ENCODE measurements at places on chromosomes 1 and 21.

DNA sequence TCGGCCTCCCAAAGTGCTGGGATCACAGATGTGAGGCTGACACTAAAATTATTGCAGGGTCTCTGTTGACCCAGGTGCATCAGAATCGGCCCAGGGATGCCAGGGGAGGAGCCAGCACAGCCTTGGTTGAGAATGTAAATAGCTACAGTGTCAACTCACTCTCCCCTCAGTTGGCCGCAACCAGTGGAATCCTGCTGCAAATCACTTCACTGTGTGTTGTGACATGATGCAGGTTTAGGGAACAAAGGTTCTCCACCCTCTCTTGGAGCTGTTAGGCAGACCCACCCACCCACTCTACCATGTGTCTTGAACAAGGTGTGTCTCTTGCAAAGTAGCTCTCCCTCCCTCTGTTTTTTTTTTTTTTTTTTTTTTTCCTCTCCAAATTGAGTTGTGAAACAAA lies 60.5 kb upstream of the SOD1 start:
- no peak for DNase-seq

DNA sequence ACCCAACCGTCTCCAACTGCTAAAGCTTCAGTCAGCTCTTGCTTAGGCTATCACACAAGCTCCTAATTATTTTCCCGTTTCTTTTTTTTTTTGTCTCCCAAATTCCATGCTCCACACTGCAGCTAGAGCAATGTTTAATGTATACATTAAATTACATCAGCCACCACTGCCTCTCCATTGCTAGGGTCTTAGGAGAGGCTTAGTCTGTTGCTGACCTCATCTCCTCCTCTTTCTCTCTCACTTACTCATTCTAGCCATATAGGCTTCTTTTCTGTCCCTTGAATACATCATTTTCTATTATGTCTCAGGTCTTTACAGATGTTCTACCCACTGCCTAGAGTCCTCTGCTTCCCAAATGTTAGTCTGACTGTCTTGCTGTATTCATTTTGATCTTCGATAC lies 138.1 kb upstream of the ST6GALNAC5 start:
- DNase-seq = no peak

DNA sequence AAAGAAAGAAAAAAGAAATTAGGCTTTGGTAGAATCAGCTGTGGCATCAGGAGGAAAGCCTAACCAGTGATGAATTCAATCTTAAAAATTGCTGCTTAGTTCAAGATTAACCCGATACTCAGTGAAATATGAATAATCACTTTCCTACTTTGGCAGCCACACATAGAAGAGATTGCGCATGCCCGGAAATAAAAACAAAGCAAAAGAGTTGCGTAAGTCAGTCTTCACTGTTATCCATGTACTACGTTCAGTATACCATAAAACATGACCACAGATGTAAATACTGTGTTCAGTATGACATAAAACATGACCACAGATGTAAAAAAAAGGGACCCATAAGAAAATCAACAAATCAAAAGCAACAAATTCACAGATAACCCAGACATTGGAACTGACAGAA lies 19.2 kb downstream of the CD1D start:
- DNase-seq = no peak

GRCh38 chr1:179788259-179788658 lies 45.2 kb downstream of the FAM163A start:
- no peak for DNase-seq

DNA sequence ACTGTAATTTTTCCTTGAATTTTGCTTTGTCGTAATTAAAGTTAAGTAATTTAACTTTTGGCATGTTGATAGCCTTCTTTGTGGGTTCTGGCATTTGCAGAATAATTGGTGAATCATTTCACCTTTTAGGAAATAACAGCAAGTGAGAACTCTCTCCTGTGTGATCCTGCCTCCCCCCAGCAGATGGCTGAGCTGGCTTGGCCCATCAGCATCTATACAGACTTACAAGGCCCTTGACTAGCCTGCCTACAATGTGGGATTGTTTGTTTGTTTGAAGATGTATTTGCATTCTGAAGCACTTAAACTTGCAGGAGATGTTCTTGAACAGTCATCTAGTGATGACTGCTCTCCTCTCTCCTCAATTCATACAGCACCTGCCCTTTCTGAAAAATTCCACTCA lies 55.9 kb downstream of the MACO1 start:
- DNase-seq = no peak

DNA sequence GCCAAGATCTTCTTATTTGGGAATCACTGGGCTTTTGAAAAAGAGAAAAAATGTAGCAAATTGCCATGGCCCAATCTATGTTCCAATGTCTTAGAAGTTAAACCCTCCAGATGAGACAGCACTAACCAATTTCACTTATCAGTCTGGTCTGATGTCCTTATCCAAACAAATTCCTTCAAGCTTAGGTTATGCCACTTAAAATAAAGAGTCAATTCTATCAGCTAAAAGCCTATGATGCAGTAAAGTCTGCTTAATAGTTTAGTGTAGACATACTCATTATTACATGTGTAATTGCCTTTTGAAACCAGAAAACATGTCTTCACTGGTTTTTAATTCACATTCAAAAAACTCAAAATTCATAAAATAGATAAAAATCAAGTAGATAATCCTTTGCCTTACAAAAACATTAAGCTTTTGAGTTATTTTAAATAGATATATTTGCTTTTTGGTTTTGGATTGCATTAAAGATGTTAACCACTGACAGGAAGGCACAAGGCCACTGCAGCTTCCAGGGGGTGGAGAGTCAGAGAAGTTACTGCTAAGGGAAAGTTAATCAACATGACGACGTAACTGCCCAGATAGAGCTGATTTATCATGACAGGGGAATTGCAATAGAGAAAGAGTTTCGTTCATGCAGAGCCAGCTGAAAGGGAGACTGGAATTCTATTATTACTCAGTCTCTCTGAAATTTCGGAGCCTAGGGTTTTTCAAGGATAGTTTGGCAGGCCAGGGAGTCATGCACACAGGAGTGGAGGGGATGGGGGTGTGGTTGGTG lies 106.1 kb downstream of the MAP3K21 start:
- DNase-seq = no peak

DNA sequence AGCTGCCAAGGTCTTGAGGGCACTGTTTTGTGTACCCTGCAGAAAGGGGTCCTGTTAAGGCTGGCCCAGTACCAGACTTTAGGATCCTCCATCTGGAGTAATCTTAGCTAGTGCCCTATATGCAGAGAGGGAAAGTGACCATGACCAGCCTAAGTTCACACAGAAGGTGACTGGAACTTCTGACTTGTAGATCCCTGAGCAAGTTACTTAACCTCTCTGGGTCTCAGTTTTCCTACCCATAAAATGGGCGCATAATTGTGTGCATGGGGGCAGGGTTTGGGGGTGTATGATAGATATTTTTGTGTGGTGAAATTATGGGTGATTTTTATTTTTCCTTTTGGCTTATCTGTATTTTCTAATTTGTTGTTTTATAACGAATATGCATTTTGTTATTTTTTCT lies 3.3 kb upstream of the SHISAL2A start:
- no peak for DNase-seq

- no peak for DNase-seq
Observed at GRCh38 chr1:89995598-89996449, 914 bp downstream of the ZNF326 start.

GRCh38 chr1:37084013-37084412 lies 49.7 kb upstream of the GRIK3 start:
- no peak for DNase-seq

DNA sequence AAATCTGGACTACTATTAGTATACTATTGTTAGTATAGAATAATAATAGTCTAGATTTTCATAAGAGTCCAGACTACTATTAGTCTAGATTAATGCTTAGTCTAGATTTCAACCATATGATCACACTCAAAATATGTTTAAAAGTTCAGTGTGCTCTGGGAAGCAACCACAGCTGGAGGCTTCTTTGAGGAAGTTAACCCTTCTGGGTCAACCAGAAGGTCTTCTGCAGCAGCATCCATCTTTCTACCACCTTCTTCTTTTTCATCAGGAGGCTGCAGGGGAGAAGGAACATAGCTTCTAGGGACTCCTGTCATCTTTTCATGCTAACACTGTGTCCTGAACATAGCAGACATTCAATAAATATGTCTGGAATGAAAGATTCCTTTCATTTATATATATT lies 51.2 kb upstream of the DNAJC6 start:
- DNase-seq = no peak

DNA sequence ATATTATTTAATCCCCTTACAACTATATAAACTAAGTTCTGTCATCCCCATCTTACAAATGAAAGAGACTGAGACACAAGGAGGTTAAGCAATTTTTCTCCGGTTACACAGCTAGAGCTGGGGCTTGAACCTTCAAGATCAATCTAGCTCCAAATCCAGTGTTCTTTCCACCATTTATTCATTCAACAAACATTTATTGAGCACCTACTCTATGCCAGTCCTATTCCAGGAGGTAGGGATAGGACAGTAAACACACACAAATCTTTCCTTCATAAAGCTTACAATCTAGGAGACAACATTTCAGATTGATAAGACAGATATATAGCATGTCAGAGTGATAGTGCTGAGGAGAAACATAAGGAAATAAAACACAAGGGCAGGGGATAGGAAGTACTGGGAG lies 2.9 kb upstream of the TMEM125 start:
- no peak for DNase-seq

All from non-pigmented ciliary epithelial cell (primary cell).